ENCODE measurements at places on chromosomes 2 and 18.

DNA sequence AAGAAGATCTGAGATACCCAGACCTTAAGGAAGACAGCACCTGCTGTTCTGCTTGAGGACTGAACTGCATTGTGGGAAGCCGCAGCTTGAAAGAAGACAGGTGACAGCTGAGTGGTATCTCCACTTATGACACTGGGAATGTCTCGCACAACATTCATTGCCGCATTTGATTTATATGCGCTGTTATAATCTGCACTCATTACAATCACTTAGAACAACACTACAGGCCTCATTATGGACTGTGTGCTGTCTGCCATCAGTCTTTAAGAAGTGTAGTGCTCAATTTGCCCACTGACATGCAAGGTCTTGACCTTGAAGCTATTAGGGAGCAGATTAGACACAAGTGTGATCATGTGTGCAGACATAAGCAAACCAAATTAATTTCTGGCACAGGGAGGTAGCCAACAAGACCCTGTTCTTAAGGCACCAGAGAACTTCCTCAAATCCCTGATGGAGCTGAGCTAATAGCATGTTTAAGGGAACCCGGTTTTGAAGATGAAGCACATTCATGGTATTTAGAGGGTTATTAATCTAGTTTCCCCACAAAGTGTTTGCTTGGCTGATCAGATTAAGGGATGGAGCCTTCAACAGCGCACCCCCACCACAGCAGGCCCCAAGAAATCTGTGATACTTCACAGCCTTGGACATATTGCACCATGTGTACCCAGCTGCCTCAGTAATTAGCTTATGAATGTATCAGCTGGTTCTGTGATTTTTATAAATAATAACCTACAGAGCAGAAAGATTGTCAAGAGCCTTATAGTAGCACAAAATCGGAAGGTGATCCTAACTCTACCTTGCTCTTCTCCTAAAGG, 146.8 kb downstream of the SATB2 start:
- no peak for DNase-seq

DNA sequence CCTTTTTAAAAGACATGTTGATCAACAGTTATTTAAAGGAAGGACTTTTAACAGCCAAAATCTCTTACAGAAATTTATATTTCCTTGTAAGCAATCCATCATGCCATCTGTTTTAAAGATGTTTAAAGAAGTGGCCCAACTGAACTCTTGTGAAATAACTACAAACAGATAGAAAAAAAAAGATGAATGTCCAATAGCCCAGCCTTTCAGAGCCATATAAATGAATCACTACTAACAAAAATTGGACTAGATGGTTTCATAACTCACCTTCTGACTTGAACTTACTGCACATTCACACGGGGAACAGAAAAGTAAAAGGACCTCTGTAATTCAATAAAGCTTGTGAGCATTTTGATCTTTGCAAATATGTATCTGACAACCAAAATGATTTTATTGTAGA, 319.0 kb upstream of the CHAC2 start:
- DNase-seq, result no peak

DNA sequence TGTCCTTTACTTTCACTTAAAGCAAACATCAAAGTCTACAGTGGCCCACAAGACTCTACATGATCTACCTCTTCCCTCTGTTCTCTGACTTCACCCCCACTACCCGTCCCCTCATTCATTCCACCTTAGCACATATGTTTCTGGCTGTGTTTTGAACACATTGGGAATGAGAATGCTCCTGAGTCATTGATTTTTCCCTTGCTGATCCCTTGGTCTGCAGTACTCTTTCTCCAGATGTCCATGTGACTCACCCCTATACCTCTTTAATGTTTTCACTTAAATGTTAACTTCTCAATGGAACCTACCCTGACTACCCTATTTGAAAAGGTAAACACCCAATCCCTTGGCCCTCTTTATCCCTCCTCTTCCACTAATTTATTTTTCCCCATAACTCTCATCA, 30.7 kb upstream of the FRZB start:
- DNase-seq, result no peak

DNA sequence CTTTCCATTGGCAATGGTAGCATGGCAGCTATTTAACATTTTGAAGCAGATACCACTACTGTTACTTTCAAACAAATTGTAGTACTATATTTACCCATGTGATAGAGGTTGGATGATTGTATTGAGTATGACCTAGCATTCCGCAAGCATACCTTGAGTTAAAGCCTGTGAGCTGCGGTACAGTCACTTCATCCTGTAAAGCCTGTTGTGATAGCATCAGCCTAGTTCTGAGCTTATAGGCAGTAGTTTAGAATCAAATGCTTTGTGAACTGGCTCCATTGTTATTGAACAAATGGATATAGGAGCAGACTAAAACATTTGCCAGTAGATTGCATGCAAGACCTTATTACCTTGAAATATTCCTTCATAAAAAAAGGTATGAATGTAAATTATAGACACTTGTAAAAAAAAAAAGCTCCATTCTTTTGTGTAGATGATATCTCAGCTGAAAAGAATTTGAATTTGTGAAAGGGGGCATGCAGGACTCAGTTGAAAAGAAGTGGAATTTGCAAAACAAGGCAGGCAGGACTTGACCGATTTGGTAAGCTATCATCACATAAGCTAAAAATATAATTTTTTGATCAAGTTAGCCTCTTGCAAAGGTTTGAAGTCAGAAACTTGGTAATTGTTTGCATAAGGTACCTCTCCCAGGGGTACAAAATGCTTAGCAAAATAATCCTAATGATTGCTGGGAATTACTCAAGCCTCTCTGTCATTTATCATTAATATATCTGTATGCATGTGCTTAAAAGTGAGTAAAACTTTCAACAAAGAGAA, 138.5 kb upstream of the ITGA4 start:
- no peak for DNase-seq

DNA sequence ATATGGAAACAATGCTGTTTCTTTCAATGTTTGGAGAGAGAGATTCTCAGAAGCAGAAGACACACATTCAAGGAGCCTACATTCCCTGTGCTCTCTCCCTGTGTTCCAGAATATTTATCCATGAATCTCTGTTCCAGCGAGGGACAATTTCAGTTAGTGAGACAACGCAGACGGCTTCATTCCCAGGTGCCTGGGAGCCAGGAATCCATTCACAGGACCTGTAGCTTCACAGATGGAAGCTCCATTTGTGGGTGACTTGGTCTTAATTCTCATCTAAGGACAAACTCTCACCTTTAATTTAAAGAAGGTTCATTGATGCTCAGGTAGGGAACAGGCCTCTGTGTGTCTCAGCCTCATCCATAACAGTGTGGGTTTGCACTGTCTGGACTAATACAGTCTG, 1156.6 kb downstream of the RPIA start:
- DNase-seq, result no peak
